ENCODE measurements at places on chromosomes 12 and 14.
A peak's percentile ranks its signal among the peaks of the same experiment; 100 is the strongest.

- no peak for DNase-seq
Observed at GRCh38 chr12:115973968-115974724, 303.3 kb downstream of the MED13L start.

DNA sequence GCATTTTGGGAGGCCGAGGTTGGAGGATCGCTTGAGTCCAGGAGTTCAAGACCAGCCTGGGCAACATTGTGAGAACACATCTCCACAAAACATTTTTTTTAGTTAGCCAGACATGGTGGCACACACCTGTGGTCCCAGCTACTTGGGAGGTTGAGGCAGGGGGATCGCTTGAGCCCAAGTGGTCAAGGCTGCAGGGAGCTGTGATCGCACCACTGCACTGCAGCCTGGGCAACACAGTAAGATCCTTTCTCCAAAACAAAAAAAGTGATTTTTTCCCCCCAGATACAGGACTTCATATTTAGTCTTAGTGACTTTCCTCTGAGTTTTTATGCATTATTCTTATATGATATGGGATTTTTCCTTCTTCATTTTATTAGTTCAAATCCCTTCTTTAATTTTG is 20.2 kb downstream of the OXA1L start:
- no peak for DNase-seq

- DNase-seq: no peak
Observed at GRCh38 chr12:2783936-2784600, 10.7 kb upstream of the FKBP4 start.

DNA sequence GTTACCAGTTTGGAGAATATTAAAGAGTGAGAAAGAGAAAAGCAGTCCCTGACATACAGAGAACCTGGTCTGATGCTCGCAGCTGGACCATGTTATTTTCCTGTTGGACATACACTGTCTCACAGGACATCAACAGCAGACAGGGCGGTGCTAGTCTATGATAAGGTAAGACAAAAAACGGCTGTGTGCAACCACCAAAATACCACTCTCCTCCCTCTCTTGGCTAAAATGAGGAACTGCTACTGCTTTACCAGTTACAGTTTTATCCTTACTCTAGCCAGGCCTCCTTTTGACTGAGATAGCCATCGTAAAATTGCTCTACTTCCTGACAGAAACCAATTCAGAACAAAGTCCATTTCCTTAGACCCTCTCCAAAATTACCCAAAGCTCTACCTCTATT is 47.0 kb upstream of the ERGIC2 start:
- DNase-seq: no peak

- no peak for DNase-seq
Observed at GRCh38 chr12:125267114-125267513, 201.9 kb downstream of the AACS start.

DNA sequence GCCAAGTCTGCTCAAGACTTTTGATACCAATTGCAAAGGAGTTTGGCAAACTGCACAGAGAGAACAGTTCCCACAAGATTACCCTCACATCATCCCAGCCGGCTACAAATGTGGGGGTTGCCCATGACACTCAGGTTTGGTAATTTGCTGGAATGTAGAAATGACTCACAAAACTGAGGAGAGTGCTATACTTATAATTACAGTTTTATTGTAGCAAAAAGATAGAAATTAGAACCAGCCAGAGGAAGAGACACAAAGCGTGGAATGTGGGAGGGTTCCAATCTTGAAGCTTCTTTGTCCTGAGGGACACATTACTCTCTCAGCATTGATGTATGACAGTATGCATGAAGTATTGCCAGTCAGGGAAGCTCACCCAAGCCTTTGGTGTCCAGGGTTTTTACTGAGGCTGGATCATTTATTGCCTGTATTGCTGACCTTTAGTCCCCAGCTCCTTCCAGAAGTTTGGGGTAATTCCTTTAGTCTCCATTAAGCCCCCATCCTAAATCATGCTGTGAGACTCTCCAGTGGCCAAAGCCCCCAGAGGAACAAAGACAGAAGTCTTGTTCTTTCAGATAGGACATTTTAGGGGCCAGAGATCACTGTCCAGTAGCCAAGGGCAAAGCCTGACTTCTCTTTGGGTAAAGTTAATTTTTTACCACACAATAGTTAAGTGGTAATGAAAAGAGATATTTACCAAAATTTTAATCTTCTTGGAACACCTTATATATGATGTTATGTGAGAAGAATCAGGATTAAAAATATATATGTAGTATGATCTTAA is 9.9 kb downstream of the TBK1 start:
- DNase-seq: no peak

DNA sequence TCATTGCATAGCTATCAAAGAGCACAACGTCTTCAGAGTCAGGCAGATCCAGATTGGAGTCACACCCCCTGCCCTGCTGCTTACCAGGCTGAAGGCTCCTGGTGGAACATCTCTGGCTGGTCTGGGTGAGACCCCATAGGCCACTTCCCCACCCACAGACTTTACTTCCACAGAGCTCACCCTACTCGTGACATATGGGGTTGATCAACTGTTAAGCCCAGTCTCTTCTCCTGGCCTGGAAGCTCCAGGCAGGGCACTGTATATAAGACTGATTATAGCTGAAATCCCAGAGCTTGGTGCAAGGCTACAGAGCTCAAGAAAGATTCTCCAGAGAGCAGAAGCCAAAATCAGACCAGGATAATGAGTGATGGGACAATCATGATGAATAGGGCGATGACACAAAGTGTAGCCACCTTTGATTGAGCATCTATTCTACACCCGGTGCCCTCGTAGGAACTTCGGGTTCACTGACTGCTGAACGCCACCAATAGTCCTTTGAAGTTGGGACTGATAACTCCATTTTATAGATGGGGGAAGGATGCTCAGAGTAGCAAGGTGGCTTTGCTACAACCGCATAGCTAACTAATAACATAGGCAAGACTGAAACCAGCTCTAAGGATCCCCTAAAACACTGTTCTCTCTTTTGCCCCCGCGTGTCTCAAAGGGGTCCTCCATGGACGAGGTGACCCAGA is 287.8 kb downstream of the BCL11B start:
- DNase-seq: no peak

- DNase-seq: no peak
Observed at GRCh38 chr12:70467918-70468733, 102.0 kb downstream of the KCNMB4 start.

GRCh38 chr14:20697273-20698017 is 8.9 kb downstream of the ANG start:
- DNase-seq: no peak

- no peak for DNase-seq
Observed at GRCh38 chr14:81963846-81964245, 430.2 kb upstream of the SEL1L start.

DNA sequence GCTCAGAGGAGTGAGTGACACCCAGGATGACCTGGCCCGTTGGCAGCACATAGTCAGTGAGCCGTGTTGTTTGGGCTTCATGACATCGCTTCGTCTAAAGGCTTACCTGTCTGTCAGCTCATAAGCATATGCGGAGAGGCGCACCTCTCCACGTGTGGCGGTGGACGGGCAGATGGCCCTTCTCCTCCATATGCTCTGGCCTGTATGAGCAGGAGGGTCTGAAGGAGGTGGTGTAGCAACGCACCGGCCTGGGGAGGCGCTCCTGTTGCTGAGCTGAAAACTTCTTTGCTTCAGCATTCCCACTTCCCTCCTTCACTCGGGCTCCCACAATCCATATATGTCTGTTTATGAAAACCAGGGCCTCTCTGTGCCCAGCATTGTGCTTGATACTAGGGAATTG is 186.1 kb downstream of the TSPAN9 start:
- DNase-seq: no peak

GRCh38 chr12:99901181-99901580 is 83.6 kb downstream of the ANKS1B start:
- DNase-seq: no peak

GRCh38 chr14:36268121-36268520 is 52.3 kb downstream of the MBIP start:
- DNase-seq: no peak

- DNase-seq: peak; percentile 40
Observed at GRCh38 chr12:5379749-5380496, 52.0 kb upstream of the NTF3 start.

DNA sequence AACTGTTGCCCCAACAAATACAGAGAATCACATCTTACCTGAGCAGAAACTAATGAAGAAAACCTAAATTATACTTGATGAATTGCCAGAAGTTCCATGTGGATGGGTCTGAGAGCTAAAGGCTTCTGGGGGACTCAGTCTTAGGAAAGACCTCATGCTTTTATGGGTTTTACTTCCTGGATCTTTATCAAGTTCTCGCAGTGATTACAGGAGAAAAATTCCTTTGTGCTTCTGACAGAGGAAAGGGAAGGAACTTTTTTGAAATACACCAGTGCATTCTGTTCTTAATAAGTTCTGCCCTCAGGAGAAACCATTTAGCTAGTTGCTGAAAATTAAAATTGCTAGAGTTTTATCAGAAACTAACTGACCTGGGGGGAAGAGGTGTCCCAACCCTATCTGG is 203.9 kb upstream of the KITLG start:
- DNase-seq: no peak

DNA sequence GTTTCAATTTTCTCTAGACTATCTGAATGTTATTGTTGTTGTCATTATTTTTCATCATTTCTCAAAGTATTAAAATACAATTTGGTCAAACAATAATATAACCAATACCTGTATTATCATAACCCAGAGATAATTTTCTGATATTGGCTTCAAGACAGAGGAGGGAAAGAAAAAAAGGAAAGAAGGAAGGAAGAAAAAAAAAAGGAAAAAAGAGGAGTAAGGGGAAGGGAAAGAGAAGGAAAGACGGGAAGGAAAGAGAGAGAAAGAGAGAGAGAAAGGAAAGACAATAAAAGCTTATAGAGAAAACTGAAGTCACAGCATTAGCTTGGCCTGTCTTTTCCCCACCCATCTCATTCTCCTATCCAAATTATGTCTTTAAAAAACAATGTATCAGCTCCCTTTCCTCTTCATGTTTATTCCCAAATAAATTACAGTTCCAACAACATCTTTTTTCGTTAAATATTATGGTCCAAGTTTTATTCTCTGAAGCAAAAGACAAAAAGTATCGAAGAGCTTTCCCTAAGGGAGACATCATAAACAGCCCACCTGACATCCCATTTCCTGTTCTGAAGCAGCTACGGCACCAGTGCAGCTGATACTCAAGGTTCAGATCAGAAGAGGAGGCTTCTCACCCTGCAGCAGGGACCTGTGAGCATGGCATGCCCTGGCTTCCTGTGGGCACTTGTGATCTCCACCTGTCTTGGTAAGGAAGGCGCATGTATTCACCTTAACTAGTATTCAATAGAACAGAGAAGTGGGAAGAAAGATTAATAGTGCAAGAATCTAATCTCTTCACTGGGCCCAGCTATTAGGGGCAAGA is 308.3 kb downstream of the DAD1 start:
- DNase-seq: no peak

DNA sequence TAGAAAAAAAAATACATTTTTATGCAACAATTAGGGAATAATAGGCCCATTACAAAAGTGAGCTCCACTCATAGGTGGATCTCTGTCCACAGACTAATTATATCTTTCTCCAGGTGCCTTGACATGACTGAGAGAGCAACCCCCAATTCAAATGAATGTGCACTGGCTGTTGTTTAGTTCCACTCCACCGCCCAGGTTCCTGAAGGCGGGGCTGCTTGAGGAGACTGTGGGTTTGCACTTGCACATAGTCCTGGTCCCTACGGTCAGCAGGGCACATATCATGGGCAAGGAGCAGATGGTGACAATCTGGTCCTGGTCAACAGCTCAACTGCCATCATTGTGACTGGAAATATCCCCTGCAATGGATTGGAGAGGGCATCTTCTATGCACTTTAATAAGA is 195.6 kb upstream of the PWP1 start:
- DNase-seq: no peak

DNA sequence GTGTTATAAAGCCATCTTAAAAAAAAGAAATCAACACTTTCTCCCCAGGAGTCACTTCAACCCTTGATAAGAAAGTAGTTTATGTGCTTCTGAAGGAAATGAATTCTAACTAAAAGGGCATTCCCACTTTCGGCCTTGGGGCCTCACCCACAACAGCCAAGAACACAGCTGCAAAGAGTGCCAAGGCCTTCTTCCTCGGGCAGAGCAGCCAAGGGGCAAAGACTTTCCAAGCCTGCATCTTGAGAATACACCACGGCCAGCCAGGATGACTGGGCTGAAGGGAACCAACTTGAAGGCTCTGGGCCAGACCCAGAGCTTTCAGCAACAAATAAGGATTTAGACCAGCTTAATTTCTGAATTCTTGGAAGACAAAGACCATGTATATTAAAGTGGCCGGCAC is 60.4 kb upstream of the FOXN3 start:
- DNase-seq: no peak

- DNase-seq: no peak
Observed at GRCh38 chr12:87150969-87151662, 878.1 kb downstream of the C12orf50 start.

DNA sequence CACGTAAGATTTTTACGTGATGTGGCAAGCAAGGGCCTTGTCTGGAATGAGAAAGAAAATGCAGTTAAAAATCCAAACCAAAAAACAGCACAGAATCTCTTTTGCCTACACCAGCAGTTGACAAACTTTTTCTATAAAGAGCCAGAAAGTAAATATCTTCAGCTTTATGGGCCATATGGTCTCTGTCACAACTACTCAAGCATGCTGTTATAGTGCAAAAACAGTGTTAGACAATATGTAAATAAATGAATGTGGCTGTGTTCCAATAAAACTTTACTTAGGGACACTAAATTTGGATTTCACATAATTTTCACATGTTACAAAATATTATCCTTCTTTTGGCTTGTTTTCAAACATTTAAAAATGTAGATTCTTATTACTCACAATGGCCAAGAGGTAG is 6.2 kb upstream of the ELK3 start:
- no peak for DNase-seq

DNA sequence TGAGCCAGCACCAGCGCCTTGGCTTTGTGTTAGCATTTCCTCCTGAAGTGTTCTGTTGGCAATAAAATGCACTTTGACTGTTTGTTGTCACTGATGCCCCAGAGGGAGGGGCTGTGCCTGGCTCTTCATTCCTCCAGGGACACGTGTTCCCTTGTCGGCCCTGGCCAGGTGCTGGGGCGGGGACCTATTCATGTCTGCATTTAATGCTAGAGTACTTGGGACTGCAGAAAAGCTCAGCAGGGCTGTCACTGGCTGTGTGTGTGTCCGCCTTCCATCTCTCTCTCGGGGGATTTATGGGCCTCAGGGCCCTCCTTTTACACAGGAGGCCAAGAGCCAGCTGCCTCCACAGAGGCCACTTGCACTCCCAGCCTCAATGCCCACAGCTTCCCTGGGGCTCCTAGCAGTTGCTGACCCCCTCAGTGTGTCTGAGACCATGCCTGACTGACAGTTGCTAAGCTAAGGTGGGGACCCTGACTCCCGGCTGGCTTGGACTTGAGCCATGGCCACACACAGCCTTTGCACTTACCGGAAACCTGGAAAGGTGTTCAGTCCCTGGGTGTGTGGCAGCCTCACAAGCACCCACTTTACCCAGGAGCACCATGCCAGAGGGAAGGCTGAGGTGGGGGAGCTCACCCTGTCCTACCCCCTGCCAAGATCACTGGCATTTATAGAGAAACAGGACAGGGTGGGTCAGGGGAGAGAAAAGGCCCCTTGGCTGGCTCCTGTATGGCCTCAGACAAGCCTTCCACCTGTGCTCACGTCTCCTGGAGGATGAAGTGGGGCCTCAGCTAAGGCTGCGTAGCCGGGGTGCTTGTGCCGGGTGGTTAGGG is 27.8 kb downstream of the HIP1R start:
- DNase-seq: no peak

Data from epithelial cell of prostate (primary cell).